Fibroblast of skin of back (primary cell): ENCODE measurements at places on chromosomes 7 and 10.

DNA sequence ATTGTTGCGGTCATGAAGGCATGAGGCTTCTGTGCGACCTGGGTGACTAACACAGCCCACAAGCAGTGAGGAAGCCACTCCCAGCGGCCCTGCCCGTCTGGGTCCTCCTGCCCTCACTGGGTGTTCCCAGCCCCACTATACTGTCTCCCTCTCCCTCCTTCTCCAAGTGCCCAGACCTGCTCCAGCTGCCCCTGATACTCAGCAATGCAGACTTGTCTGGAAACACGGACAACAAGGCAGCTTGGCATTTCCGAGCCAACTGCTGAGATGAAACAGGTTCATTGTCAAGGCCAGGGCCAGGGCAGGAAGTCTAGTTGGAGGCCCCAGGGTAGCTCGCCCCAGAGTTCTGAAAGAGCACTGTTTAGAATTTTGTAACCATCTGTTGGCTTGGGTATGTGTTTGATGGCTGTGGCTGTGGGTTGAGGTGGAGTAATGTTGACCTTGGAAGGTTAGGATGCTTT lies 95.7 kb downstream of the RBM20 start:
- no peak for DNase-seq

- DNase-seq = no peak
Measured at GRCh38 chr7:151198945-151199848, 11.1 kb downstream of the H2BK1 start.

GRCh38 chr10:48683424-48683823 lies 1.2 kb upstream of the WDFY4 start:
- DNase-seq = no peak

GRCh38 chr10:128843972-128844371 lies 623.1 kb upstream of the MGMT start:
- peak; percentile 2 for DNase-seq

DNA sequence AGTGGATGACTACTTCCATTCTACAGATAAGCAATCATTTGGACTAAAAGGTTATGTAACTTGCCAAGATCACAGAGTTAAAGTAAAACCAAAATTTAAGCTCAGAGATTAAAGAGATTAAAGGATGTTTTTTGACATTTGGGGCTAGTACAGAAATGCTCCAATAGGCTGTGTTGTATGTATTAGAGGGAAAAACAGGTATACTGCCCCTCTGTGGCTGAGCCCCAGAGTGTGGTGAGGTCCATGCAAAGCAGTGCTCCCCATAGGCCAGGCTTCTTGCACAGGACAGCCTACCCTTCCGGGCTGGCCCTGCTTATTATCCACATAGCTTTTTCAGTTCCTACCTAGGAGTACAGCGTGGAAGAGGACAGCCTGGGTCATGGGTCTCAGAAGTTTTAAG lies 322.8 kb downstream of the POM121L12 start:
- DNase-seq = no peak

- peak; percentile 77 for DNase-seq
Measured at GRCh38 chr10:114691442-114691941, 33.4 kb upstream of the ABLIM1 start.

DNA sequence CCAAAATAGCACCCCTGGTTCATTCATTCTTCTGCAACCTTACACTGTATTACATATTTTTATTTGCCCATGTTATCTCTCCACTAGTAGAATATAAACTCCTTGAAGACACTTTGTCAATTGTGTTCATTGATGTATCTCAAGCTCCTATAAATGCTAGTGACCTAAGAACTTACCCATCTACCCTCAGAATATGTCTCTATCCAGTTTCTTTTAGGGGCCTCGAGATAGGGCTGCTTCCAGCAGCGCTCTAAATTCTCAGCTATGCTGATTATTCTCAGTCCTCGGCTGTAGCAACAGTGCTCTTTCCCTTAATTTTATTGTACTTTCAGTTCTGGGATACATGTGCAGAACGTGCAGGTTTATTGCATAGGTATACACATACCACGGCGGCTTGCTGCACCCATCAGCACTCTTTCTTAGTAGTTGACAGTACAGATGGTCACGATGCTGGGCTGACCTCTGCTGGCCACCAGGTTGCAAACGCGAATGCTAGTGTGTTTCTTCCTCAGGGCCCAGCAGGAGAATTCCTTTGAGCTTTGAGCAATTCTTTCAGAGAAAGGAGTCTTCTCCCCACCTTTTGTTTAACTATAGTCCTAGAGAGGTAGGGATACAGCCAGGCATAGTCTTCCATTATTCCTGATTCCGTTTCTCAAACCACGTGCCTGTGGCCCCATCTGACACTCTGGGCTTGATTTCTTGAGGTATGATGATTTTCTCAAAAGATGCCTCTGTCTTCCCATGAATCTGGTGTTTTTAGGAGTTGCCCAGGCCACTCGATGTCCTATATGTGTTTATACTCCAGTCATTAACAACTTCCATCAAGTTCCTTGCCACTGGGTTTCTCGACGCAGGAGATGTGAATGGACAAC lies 49.1 kb upstream of the CDC14C start:
- peak; percentile 11 for DNase-seq

DNA sequence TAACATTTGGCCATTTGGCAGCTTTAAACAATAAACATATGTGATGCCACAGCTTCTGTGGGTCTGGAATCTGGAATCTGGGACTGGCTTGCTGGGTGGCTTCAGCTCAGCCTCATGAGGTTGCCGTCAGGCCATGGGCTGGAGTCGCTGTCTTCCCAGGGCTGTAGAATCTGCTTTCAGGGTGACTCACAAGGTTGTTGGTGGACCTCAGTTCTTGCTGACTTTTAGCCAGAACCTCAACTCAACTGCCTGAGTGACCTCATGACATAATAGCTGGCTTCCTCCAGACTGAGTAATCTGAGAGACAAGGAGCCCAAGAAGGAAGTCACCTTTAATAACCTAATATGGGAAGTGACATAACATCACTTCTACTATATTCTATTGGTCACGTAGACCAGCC lies 44.6 kb upstream of the TSPAN13 start:
- peak; percentile 99 for DNase-seq

GRCh38 chr7:74271742-74272141 lies 17.5 kb upstream of the CLIP2 start:
- no peak for DNase-seq

GRCh38 chr7:100881136-100881535 lies 6.2 kb downstream of the SRRT start:
- DNase-seq = no peak

DNA sequence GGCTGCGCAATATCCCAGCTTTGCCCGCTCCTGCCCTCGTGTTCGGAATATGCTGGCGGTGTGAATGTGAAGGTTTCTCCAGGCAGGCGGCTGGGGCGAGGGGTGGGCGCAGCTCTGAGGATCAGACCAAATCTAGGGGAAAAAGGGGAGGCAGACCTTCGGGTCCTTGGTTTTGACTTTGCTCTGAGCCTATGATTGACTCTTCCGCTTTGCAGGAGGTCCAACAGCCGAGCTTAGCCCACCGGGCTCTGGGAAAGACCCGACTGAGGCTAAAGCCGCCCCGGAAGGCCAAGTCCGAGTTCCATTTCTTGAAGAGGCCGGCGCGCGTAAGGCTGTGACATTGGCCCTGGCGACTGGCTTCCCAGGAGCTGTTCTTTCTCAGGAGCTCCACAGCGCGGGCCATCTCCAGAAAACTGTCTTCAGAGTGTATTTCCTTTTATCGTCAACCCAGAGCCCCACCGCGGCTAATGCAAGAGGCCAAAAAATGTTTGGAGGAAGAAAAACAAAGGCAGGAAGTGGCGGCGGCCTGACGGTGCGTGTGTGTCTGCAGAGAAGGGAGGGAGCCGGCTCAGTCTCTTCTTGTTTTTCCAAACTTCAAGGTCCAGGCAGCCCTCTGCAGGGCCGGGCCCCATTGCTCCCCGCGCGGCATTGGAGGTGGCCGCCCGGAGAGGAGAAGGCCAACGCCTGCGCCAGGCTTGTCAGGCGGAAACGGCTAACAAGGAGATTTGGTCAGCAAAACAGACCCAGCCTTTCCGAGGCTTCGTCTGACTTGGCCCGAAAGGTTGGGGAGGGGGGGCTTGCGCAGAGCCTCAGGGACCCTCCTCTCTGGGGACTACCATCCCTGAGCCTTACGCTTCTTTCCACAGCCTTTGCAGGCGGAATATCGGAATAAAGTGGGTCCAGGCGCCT lies 3.6 kb upstream of the HOXA11 start:
- DNase-seq = no peak

DNA sequence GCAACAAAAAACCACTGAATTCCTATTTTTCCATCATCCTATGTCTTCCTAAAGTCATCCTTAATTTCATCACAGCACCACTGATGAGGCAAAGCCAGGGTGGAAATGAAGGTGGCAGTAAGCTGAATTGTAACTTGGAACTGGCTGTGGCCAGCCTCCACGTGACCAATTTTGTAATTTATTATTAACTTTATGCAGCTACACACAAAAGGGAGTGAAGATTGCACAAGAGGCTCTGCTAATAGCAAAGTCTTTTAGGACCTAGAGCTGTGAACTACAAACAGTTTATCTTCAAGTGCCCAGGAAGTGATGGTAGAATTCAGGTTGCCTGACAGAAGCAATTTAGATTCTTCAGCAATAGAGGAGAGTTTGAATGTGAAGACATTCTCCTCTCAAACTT lies 176.4 kb downstream of the CCDC71L start:
- no peak for DNase-seq

- no peak for DNase-seq
Measured at GRCh38 chr10:16754765-16755164, 62.5 kb downstream of the RSU1 start.

DNA sequence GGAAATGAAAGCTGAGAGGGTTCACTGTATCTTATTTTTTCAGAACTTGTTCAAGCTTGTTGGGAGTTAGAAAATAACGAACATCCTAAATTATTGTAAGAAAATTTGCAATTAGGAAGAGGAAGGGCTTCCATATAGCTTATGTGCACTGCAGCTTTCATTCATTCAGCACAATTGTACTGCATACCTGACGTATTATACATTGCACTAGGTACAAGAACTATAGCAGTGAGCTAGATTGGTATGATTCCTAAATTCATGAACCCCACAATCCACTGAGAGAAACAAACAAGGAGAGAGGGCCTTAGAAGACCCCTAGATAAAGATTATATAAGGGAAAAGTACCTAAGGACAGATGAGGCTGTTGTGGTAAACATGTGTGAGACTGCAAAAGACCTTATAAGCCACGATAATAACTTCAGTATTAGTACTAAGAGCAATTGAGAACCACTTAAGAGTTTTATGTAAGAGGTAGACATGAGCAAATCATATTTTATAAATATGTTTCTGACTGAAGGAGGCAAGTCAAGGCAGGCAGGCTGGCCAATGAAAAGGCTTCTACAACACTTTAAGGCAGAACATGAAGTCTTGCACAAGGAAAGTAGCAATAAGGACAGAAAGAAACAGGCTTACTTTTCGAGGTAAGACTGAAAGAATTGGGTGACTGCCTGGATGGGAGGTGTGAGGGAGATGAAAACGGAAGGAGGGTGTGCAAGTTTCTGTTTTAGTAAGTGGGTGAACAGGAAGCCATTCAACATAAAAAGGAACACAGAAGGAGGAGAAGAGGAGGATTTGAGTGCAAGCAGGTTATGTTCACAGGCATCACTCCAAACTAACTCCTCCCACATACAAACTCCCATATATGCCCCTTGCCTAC lies 77.9 kb upstream of the LRRN3 start:
- DNase-seq = no peak

DNA sequence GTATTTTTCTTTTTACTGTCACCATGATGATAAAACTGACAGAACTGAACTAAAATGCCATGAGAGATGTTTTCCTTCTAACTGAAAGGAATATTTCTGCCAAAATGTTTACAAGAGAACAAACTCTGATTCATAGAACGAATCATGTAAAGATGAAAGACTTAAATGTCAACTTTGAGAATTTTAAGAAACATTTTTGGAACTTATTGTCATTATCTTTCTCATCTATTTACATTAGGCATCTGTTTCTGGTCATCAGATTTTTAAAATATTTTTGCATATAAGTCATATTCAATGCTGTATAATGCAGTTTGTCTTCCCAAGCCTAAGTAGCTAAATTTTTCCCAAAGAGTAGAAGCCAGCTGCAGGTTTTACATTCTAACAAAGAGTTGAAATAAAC lies 358.5 kb downstream of the TFEC start:
- DNase-seq = peak; percentile 73

GRCh38 chr10:74855027-74855426 lies 28.6 kb downstream of the KAT6B start:
- no peak for DNase-seq

GRCh38 chr10:86077871-86078638 lies 288.5 kb downstream of the GRID1 start:
- DNase-seq = no peak

DNA sequence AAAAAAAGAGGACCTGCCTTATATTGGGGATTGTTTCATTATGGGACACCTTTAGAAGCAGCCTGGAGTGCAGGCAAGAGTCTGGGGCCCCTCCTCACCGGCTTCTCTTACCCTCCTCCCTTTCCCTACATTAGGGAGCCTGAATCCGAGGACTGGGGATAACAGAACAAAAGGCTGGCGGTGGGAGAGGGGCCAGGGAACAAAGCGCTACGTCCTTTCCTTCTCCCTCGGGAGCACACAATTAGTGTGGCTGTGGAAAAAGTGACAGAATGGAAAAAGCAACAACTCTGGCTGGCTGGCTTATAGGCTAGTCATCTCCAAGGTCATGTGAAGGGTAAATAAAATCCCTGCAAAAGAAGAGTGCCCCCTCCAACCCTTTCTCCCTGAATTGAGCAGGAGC lies 74.7 kb downstream of the LSM5 start:
- no peak for DNase-seq

- peak; percentile 56 for DNase-seq
Measured at GRCh38 chr7:25624833-25625232, 396.5 kb upstream of the NPVF start.

DNA sequence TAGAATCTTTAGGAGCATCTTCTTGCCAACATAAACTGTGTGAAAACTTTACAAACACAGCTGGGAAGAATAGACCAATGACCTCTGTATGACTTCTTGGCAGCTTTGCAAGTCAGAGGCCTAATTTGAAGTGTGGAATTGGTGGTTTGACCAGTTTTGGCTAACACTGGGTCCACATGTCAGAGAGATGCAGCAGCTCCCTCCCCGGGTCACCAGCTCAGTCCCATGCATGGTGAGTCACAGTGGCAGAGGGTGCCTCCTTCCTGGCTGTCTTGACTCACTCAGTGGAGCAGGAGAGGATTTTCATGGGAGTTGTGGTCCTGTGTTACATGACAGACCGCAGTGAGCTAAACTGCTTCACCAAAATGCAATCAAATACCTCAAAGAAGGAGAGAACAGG lies 8.2 kb upstream of the STARD3NL start:
- DNase-seq = peak; percentile 78

- DNase-seq = no peak
Measured at GRCh38 chr7:46679671-46680070, 758.6 kb upstream of the IGFBP3 start.
